ENCODE measurements at places on chromosomes 6 and 20.

GRCh38 chr20:19874040-19874727, 116.1 kb downstream of the RIN2 start:
- DNase-seq = no peak

- DNase-seq = no peak
These were observed 181.0 kb upstream of the MYLIP start for GRCh38 chr6:15947923-15948322.

DNA sequence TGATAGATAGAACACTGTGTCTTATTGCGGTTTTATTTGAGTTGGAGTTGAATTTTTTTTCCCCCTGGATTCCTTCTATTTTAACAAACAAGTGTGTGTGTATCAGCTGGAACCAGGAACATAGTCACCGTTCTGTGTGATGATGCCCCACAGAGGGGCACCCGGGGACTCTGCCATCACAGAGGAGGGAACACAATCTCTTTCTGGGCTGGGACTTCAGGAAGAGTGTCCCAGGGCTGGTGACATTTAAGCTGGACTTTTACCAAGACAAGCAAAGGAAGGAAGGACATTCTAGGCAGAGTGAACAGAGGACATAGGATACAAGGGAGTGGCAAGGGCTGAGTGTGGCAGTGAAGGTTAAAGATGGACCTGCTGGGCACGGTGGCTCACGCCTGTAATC, 33.2 kb downstream of the TAF8 start:
- no peak for DNase-seq

GRCh38 chr20:14431568-14431967, 94.2 kb upstream of the FLRT3 start:
- DNase-seq = no peak

GRCh38 chr6:4777394-4777935, 1.3 kb downstream of the CDYL start:
- DNase-seq = no peak

DNA sequence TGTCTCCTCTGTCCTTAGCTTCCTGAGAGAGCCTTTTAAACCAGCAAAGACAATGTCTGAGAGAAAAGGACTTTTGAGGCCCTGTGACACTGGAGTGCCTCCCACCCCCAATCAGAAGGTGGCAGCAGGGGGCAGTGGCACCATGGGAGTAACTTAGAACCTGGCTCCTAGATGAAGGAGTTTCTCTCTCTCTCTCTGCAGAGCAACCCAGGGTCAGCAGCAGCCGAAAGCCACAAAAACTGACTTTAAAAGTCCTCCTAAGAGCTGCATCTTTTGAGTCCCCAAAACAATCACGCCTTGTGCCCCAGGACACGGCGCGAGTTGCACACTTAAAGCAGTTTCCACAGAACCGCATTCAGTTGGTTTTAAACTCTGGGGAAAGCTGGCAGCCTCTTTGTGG, 5.3 kb upstream of the TCP11 start:
- no peak for DNase-seq

GRCh38 chr20:43389839-43390626, 67.7 kb upstream of the SRSF6 start:
- no peak for DNase-seq

DNA sequence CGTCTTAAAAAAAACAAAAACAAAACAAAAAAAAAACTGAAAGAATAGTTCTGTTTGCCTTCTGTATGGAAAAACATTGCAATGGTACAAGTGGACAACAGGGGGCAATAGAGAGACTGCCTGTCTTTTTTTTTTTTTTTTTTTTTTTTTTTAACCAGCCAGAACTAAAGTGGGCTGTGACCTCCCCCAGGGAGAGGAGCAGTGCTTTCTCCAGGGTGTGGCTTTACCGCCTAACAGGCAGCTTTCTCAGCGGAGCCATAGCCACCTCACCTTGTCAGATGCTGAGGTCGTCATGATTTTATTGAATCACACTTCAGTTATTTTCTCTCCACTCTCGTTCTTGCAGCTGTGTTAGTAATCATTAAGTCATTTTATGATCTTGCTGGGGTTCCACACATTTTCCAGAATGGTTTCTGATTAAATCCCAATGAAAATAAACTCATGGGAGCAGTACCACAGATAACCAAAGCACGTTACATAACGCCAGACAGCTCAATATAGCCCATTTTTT, 78.4 kb downstream of the GMPR start:
- DNase-seq = no peak

DNA sequence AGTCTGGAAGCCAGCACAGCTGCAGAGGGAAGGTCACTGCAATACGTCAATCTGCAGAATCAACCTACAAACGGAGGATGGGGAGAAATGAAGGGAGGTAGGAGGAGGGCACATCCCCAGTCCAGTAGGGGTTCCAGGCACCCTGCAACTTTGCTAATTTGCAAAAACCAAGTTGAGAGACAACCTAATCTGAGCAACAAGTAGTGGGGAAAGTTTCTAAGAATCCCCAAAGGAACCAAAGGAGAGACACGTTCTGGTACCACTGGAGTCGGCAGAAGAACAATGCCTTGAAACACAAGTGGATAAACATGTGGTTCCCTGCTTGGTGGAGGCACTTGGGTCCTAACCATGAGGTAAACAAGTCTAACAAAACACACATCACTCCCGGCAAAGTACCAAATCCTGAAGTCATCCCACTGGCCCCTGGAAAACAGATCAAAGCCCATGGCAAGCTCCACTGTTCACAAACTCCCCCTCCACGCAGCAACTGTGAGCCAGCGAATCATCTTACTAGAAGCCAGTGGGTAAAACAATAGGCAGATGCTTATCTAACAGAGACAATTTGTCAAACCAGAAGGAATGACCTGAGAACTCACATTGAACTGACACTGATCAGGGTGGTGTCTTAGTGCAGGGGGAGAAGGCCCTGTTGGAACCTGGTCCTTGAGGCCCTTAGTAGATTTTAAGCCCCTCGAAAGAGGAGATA, 4.7 kb downstream of the MRPS18A start:
- DNase-seq = no peak

GRCh38 chr20:35404614-35405259, 7.0 kb downstream of the UQCC1 start:
- DNase-seq = no peak

- DNase-seq = no peak
These were observed 39.8 kb upstream of the HIVEP1 start for GRCh38 chr6:11972270-11972669.

DNA sequence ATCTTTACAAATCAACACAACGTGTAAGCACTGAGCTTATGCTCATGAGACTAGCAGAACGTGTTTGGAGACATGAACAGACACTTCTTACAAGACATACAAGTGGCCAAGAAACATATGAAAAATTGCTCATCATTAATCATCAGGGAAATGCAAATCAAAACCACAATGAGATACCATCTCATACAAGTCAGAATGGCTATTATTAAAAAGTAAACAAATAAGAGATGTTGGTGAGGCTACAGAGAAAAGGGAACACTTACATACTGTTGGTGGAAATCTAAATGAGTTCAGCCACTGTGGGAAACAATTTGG, 327.9 kb upstream of the SOX4 start:
- no peak for DNase-seq

- DNase-seq = no peak
These were observed 47.9 kb downstream of the KHDC1L start for GRCh38 chr6:73177221-73177944.

GRCh38 chr6:140985679-140986275, 1146.9 kb upstream of the GJE1 start:
- DNase-seq = no peak

DNA sequence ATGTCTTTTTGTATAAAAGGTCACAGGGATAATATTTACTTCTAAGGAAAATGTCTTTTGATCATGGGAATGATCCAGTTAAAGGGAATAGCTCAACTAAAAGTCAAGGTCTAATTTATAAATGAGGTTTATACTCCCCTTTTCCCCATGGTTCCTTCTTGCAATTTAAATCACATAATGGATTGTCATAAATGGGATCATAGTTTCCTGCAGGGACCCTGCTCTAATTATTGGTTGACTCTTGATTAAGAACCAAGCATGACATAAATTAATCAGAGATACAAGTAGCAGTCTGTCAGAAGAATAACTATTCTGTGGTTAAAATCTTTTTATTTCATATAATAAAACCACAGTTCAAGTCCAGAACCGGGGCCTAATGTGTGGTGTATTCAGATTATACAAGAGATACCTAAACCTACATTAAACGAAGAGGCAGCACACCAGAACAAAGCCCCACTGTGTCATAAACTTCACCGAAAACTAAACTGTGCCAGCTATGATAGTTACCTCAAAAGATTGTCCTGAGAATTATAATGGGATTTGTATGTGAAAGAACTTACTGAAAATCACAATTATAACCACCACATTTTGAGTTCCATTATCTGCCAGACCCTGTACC, 43.0 kb upstream of the CD83 start:
- no peak for DNase-seq

- DNase-seq = no peak
These were observed 61.0 kb downstream of the PKIB start for GRCh38 chr6:122671251-122671650.

DNA sequence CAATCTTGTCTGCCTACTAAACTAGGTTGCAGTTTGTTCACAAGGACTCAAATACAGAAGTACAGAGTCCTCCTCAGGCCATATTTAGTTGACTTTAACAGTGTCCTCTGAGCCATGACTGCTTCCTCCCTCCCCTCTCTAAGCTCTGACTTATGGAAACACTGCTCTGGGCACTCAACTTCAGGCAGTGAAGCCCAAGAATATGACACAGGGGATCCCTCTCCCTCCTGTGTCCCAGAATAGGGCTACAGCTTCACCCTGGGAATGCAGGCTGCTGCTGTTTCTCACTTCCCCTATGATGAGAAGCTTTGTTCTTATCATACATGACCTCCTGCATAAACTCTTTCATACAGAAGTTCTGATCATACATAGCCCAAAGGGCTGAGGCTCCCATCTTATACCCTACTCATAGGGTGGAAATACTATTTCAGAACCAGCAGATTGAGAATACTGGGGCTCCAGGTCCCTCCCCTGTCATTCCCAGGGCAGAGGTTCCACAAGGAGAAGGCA, 97.3 kb upstream of the UST start:
- no peak for DNase-seq

Data from NCI-H524 treated with DMSO at 0.1 percent for 48 hours (cell line).